Activated CD4-positive, alpha-beta T cell treated with anti-CD3 and anti-CD28 coated beads, Interleukin-2, amount 50 U/mL, for 24 hours (primary cell): ENCODE measurements at places on chromosomes 4 and X.

GRCh38 chr4:129335818-129336217 is 239.9 kb downstream of the C4orf33 start:
- DNase-seq: no peak

DNA sequence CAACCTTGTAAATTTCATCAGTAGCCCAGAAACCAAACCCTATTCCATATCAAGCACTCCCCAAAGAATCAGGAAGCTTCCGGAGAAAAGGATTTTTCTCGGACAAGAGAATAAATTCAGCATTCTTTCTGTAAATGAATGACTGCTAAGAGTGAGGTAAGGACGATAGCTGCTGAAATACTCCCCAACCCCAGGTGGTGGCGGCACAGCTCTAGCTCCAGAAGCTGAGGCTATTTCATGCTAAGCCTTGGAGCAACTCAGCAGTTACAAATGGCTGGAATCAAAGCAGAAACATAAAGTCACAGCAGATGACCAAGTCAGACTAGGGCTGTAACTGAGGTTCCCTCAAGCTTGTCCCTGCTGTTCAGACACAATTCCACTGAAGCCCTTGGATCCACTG is 13.9 kb upstream of the PCDH19 start:
- no peak for DNase-seq

DNA sequence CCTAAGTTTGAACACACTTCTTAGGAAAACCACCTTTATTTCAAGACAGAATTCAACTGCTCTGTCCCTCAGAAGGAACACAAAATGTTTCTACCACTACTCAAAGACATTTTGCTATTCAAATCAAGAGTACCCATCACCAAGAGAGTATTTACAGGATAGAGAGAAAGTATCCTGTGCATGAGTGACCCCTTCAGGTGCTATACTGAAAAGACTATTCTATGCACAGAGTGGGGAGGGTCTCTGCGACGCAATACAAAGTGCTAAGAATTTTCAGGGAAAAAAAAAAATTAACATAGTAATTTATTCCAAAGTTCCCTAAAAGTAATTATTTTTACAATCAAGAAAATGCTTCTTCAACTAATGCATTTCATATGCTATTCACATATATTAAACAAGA is 346.4 kb upstream of the FAM241A start:
- no peak for DNase-seq

DNA sequence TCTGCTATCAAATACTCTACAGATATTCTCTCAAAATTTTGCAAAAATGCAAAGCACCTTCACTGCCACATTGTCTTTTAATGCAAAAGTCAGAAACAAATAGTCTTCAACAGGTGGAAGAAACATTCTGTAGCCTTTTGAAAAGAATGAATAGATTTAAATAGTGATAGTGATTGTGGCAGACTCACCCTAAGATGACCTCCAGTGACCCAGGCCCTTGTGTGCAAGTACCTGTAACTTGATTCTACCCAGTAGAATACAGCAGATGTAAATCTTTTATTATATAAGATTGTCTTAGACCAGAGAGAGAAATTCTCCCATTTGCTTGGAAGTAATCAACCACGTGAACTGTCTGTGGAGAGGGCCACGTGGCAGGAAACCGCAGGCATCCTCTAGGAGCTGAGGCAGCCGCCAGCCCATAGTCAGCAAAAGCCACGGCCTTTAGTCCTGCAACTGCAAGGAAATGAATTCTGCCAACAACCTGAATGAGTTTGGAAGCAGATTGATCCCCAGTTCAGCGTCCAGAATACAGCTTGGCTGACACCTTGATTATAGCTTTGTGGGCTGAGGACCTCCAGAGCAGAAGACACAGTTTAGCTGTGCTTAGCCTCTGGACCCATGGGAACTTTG is 272.5 kb downstream of the ARHGAP10 start:
- DNase-seq: no peak

- no peak for DNase-seq
These were observed 6.9 kb downstream of the MTMR1 start for GRCh38 chrX:150700107-150700506.
